ENCODE measurements at places on chromosomes 12 and 14.
A peak's percentile ranks its signal among the peaks of the same experiment; 100 is the strongest.

DNA sequence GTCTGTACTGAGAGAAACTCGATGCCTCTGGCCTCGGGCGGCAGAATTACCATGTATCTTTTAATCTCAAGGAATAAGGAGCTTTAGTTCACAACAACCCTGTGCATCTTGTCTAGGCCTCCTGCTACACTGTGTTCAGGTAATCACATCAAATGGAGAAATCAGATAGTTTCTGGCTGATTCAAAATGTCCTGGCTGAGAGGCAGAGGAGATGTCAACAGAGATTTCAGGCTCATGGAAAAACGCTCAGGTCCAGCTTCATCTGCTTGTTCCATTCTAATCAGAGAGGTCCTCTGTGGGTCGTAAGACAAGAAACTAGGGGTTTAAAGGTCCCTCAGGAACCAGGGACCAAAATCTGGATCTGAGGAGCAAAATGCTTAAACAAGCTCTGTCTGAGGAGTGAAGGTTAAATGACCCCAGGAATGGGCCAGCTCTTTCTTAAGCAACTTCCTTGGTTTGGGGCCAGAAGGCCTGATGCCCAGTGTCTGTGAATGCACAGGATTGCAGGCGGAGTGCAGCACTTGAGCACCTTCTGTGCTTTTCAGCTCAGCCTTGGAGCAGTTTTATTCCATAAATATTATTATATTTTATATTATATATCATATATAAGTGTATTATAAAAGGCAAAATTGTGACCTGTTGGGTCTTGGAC, 170.2 kb upstream of the PRICKLE1 start:
- DNase-seq, result no peak

GRCh38 chr12:31828071-31828470, 99.2 kb upstream of the AMN1 start:
- no peak for DNase-seq

GRCh38 chr12:32435921-32436705, 36.8 kb downstream of the FGD4 start:
- no peak for DNase-seq

DNA sequence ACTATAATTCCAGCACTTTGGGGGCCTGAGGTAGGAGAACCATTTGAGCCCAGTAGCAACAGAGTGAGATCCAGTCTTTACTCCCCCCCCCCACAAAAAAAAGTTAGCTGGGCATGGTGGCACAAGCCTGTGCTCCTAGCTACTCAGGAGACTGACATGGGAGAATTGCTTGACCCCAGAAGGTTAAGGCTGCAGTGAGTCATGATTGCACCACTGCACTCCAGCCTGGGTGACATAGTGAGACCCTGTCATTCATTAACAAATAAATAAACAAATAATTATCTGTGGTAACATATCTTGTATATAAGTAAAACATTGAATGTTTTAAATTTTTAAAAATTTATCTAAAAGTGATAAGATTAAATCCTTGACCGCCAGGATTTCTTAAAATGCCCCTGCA, 4.8 kb downstream of the ENTPD5 start:
- DNase-seq, result no peak

DNA sequence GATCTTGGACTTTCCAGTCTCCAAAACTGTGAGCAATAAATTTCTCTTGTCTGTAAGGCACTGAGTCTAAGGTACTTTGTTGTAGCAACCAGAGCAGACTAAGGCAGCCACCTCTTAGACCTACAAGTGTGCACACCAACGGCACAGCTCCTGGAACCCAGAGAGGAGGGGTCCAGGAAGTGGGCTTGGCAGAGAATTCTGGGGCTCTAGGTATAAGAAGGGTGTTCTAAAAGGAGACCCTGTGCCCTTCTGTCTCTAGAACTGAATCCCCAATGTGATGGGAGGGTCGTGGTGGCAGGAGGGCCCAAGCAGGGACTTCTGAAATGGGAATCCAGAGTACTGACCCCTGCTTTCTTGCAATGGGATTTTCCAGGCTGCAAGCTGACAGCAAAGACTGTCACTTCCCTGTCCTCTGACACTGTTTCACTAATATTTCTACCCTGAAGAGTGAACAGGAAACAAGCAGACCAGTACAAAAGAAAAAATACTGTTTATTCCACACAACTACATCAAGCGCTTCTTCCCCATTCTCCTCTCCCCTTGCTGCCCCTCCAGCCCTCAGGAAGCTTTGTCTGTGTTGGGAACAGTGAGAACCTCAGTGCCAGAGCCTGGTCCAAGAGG, 13.6 kb upstream of the TFCP2 start:
- no peak for DNase-seq

DNA sequence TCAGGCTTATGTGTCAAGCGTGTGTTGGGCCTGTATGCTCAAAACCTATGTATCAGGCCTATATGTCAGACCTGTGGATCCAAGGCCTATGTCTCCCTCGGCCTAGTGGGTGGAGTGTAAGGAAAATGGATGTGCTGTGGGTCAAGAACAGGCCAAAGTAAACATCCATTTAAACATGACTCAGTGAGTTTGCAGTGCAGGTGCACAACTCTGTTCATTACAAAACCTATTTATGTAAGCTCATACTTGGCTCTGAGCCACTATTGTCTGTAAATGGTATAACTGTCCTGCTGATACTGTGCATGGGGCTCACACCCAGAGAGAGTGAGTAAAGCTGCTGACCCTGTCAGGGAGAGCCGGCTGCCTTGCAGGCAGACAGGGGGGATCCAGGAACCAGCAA, 249.7 kb upstream of the AVPR1A start:
- DNase-seq, result no peak

GRCh38 chr12:20497707-20498106, 129.4 kb downstream of the PDE3A start:
- DNase-seq, result no peak

DNA sequence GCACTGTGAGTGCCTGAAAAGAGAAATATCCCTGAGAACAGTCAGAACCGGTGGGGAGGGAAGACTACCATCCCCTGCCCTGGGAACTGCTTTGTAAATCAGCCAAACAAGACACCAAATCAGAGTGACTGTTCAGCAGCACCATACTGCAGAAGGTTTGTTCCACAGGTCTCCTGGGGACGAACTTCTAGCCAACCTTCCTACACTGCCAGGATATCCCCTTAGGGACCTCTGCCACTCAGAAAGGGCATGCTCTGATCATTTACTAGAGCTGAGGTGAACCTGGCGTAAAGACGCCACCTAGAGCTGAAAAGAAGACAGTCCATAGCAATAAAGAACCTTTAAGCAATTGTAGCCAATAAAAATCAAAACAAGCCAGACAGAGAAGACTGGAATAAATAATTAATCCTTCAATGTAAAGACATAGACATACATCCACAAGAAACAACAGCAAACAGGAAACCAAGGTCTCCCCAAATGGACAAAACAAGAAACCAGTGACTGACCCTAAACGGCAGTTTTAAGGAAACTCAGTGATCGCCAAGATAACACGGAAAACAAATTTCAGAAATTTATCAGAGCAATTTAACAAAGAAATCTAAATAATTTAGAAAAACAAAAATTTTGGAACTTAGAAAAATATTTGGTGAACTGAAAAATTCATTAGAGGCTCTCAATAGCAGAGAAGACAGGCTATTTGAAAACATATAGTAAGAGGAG, 228.1 kb upstream of the AMIGO2 start:
- peak; percentile 30 for DNase-seq

DNA sequence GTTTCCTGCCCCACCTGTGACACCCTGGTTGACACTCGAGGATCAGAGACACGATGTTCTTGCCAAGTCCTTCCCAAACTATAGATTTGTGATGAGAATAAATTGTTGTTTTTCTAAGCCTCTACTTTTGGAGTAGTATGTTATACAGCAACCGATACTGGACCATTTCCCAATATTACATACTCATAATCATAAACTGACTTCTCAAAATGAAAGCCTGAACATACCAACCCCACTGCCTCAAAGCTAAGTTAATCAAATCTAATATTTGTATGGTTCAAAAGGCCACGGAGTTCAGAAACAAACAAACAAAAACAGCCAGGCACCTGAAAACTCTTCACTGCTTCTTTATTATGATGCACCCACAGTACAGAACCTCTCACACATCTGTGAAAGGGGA, 52.3 kb upstream of the GPHB5 start:
- DNase-seq, result no peak

DNA sequence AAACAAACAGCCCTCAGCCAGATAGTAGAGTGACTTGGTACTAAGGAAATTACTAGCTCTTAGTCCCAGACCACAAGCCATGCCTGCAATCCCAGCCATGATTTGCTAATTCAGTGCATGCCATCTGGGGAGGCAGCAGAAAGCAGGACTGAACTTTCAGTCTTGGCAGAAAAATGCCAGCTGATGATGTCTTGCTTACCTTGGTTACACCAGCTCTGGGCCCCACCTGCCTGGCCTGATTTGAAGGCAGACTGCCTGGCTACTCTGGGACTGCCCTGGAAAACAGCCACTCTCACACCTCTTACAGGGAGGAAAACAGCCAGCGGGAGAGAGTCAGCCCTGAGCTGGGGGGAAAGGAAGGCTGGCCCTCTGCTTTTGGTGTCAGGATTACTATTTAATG, 4.6 kb upstream of the UNC119B start:
- DNase-seq, result no peak

DNA sequence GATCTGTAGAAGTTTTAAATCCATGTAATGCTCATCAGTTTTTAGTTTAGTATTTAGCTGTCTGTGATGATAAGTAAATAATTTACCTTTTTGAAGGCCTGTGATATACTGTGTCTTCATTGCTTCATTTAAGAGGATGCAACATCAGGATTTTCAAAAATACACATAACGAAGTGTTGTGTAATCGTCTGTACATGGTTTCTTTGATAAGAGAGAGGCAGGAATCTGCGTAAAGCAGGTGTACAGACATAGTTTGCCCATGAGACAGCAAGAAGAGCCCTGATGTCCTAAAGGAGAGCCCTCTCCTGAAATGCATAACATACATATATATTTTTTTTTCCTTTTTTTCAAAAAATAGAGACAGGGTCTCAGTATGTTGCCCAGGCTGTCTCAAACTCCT, 44.8 kb downstream of the RASSF3 start:
- DNase-seq, result no peak

- no peak for DNase-seq
Measured at GRCh38 chr12:6734506-6735387, 10.9 kb downstream of the COPS7A start.

GRCh38 chr14:35229084-35229791, 62.9 kb upstream of the PSMA6 start:
- no peak for DNase-seq

DNA sequence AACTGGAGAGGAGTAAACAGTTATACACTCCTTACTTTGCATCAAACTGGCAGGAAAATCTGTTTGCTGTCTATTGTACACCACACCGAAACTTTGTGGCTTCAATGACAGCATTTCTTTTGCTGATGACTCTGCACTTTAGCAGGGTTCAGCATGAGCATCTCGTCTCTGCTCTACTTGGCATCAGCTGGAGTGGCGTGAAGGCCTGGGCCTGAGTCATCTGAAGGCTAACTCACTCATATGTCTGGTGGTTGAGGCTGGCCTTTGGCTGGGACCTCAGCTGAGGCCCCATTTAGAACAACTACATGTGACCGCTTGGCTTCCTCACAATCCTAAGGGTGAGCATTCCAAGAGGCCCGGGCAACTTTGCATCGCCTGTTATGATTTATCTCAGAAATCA, 28.7 kb upstream of the REP15 start:
- DNase-seq, result no peak

DNA sequence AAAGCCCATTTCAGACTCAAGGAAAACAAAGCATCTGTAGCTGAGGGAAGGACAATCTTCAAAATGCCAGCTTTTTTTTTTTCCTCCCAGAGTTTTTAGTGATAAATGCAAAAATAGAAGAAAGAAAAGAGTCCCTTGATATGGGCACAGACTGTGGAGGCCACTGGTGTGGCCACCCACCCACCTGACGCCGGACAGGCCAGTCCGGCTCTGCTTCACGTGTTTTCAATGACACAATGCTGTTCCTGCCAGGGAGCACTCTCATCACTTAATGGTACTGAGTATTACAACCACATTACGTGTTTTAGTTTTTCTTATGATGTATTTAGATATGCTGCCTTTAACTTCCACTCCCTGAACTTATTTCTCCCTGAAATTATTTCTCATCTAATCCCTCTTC, 155.7 kb upstream of the HIF1A start:
- DNase-seq, result no peak

DNA sequence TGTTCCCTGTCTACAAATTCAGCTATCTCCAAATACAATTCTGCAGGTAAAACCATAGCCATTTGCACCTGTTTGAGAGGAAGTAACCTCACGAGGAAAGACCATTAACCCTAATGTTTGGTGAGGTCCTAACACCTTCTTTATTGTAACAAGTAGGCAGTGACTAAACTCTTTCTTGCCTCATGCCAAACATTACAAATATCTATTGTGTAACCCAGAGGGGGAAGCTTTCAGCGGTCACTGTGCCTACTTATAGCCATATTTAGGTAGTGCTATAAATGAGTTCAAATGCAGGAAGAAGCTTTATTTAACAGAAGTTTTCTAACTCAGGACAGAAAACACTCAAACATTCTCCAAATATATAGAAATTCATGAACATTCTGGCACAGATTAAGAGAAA, 252.7 kb downstream of the LRFN5 start:
- no peak for DNase-seq

- DNase-seq, result no peak
Measured at GRCh38 chr14:77403768-77404167, 19.6 kb downstream of the NOXRED1 start.

- DNase-seq, result no peak
Measured at GRCh38 chr12:72271451-72272090, 599 bp upstream of the TRHDE start.

GRCh38 chr14:32508281-32508680, 179.2 kb downstream of the AKAP6 start:
- no peak for DNase-seq

GRCh38 chr12:3885277-3886094, 12.3 kb upstream of the PARP11 start:
- peak; percentile 37 for DNase-seq

DNA sequence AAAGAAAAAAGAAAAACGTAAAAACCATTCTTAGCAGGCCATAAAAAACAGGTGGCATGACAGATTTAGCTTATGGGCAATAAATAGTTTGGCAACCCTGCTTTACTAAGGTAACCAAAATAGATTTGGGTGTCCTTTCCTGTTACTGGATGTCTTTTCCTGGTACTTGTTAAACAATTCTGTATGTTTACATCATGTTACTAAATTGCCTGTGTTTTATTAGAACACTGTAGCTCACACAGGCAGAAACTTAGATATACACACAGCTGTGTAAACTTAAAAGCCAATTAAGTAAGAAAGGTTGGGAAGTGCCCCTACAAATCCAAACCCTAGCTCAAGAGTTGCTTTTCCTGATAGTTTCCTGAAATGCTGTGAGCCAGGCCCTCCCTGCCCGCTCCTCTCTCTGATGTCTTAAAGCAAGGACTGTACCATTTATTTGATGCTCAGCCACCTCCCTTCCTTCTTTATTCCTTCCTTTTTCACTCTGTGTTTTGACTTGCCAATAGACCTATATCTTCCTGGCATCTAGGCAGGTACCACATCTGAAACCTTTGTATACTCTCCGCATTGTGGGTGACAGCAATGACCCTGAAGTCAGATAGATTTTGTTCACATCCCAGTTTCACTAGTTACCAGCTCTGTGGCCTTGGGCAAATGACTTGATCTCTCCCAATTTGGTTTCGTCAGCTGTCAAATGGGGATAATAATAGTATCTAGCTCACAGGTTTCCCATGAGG, 3.7 kb upstream of the CAMKK2 start:
- no peak for DNase-seq

- no peak for DNase-seq
Measured at GRCh38 chr12:99804715-99805114, 157.2 kb downstream of the GARIN6 start.

All from stimulated activated CD4-positive, alpha-beta T cell treated with anti-CD3 and anti-CD28 coated beads, TNF-alpha, amount 100 ng/mL, for 24 hours (primary cell).